ENCODE measurements at places on chromosomes 4 and X.

GRCh38 chr4:138669479-138670315 is 345.9 kb upstream of the NOCT start:
- no peak for DNase-seq

- no peak for DNase-seq
Measured at GRCh38 chrX:137031517-137032340, 2.1 kb downstream of the GPR101 start.

DNA sequence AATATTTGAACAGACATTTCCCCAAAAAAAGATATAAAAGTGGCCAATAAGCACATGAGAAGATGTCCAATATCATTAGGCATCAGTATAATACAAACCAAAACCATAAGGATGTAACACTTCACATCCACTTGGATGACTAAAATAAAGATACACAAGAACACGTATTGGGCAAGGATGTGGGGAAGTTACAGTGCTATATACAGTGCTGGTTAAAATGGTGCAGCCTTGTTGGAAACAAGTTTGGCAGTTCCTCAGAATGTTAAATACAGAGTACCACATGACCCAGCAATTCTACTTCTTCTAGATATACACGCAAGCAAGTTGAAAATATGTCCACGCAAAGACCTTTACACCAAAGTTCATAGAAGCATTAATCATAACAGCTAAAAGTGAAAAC is 58.9 kb downstream of the HAUS3 start:
- no peak for DNase-seq

GRCh38 chrX:135477576-135477975 is 42.9 kb upstream of the INTS6L start:
- DNase-seq, result no peak

- no peak for DNase-seq
Measured at GRCh38 chr4:18445110-18445509, 423.6 kb upstream of the LCORL start.

DNA sequence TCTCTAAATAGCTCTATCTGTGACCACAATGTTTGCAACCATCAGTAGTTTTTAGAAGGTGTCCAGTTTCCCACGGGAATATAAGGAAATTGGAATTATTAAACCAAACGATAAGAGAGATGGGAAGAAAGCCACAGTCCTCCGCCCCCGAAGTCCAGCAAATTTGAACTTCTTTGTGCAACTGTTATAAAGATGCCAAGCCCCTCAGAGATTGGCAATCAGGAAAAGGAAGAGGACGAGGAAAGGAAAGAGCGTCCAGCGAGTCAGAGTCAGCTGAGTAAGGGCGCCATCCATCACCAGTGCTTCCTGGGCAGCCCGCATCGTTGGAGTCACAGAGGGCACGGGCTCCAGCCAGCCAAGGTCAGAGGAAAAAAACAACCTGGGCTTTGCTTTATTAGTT is 35.7 kb downstream of the LDB2 start:
- no peak for DNase-seq

- DNase-seq, result no peak
Measured at GRCh38 chrX:49072712-49073095, 1.1 kb downstream of the PRAF2 start.

GRCh38 chr4:10326075-10326474 is 131.2 kb downstream of the ZNF518B start:
- DNase-seq, result no peak

DNA sequence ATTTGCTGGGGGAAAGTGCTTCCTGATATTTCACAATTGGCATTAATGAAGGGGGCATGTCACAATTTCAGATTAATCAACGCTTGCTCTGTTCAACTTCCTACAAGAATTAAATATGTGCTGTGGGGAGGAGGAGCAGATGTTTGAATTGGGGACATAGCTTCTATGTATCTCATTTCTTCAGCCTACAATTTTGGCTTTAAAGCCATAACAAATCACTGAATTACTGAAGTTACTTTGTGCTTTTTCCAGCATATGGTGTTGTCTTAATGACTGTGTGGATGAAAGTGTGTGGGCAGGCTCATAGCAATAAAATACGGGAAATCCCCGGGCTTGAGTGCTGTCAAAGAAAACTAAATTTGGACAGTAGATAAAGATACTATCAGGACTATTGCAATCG is 813 bp downstream of the TLR7 start:
- no peak for DNase-seq

- DNase-seq, result no peak
Measured at GRCh38 chr4:181427076-181427475, 816.1 kb upstream of the TENM3 start.

- DNase-seq, result no peak
Measured at GRCh38 chr4:15395311-15395710, 32.5 kb upstream of the C1QTNF7 start.

- DNase-seq, result no peak
Measured at GRCh38 chr4:82728301-82728700, 70.3 kb downstream of the SCD5 start.

- no peak for DNase-seq
Measured at GRCh38 chr4:81572402-81572801, 100.7 kb upstream of the RASGEF1B start.

- DNase-seq, result no peak
Measured at GRCh38 chrX:121150217-121150616, 102.8 kb downstream of the GLUD2 start.

DNA sequence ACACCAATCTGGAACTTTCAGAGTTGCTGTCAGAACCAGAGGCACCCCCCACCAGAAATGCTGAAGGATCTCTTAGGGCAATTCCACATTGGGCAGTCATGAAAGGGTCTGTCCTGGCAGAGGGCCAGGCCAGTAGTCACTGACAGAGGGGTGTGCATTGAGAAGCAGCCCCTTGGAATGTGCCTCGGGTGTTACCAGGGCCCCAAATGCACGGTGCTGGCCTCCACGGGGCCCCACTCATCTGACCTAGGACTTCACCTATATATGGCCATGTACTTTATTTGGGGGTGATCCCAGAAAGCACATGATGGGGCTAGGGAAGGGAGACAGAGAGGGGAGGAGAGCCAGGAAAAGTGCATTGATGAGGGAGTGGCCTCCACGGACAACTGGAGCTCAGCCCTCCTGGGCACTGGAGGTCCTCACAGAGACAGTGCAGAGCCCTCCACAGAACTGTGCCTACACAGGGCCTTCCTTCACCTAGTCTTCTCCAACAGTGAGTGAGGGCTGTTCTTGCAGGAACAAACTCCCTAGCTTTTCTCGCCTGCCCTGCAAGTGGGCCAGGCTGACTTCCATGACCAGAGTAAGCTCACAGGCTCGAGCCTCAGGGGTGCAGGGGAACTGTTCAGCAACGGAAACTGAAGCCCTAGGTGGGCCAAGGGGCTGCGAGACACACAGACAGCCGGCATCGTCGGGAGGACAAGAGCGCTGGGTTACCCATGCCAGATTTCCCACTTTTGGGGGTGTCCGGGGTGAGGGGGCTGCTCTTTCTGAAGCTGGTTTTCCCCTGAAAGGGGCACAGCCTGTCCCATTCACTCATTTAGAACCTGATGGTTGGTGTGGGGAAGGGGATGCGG is 136.2 kb downstream of the HMX1 start:
- DNase-seq, result no peak

DNA sequence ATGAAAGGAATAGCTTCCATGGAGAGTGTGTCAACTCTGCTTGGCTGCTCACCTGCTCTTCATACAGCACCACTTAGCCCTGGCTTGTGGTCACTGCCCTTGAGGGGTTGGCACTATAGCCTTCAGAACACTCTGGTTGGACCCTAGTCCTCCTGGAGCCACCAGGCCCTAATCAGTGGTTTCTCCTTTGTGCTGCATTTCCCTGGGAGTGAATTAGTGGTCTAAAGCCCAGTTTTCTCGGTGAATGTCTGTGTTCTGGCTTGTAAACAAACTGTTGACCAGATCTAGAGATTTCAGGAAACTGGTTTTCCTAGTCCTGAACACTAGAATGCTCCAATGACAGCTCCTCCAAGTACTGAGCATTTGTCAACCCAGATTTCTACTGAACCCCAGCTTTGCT is 28.6 kb upstream of the TMEM154 start:
- no peak for DNase-seq

- DNase-seq, result no peak
Measured at GRCh38 chr4:10186228-10187214, 69.9 kb upstream of the WDR1 start.

- DNase-seq, result no peak
Measured at GRCh38 chr4:154781126-154781982, at the start of gene RBM46. Gene RBM46, plus strand, starts transcription at chr4:154781272. Its CDS starts 15,481 bp downstream, at chr4:154796753.

- DNase-seq, result no peak
Measured at GRCh38 chr4:67892253-67892652, 8.5 kb upstream of the TMPRSS11D start.

DNA sequence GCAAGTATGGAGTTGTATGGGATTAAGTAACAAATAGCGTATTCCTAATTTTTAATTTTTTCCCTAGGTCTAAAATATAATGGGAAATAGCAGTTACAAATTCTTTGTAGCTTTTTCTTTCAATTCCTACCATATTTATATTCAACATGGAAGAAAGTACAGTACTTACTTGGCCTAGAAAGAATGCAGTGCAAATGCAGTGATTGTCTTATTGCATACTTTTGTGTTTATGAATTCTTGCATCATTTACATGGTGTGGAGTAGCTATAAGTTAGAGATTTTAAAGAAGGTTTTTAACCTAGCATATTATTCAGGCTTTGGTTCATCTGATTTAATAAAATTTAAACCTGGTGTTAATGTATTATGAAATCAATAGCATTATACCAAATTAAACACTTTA is 263.3 kb downstream of the BMPR1B start:
- DNase-seq, result no peak

DNA sequence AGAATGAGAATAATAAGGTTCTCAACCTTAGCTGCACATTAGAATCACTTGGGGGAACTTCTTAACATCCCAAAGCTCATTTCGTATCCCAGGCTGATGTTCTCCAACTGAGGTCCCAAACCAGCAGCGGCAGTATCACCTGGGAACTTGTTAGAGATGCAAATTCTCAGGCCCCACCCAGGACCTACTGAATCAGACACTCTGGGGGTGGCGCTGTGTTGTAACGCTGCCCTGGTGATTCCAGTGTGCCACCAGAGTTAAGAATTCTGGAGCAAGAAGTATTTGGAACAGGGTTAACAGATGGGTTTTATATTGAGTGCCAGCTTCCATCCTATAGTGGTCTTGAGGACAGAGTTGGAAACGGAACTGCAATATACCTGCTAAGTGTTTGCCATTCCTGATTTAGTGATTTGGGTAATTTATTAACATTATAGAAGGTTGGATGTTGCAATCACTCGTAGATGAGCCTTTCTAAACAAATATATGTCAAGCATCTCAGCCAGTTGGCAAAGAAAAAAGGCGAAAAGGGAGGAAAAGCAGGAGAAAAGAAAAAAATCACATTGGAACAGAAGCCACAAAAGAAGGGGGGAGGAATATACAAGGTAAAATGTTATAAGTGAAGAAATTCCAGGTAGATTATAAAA is 141.0 kb downstream of the ARX start:
- DNase-seq, result no peak

DNA sequence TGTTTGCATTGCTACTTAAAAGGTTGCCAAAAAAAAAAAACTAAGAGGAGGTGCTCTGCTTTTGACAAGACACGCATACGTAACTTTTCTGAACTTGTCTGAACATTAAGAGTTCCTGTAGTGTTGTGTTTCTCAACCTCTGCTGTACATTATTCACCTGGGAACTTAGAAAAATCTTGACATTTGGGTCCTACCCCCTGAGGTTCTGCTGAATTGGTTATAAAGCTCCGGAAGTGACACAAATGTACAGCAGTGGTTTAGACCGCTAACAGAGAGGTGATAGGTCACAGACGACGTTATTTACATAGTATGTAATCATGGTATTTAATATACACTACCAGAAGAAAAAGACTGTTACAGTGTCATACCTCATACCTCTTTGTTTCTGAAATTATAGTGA is 61.1 kb downstream of the CPEB2 start:
- DNase-seq, result no peak

DNA sequence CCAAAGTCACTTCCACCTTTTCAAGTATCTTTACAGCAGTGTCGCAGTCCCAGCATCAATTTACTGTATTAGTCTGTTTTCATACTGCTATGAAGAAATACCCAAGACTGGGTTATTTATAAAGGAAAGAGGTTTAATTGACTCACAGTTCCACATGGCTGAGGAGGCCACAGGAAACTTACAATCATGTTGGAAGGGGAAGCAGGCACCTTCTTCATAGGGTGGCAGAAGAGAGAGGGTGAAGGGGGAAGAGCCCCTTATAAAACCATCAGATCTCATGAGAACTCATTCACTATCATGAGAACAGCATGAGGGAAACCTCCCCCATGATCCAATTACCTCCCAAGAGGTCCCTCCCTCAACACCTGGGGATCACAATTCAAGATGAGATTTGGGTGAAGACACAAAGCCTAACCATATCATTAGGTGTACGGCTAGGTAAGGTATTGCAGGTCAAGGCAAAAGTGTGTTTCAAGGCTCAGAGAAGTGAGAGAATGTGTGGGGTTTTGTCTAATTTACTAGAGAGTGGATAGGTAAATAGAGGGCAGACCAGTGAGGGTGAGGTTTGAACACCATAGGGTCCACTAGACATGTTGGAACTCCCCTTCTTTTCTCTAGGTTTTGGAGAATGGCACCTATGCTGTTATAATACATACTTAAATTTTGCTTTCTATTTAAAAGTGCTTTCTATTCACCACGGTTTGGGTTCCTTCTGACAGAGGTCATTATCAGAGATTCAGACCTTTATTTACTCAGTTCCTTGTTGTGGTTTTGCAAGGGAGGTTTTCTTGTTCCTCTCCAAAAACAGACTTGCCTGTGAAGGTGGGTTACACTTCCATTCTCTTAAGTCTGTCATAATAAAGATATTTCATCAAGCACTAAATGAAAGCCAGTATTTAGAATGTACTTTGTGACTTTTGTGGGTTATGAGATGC is 186.6 kb downstream of the CPEB2 start:
- DNase-seq, result no peak

GRCh38 chr4:121278811-121279368 is 101.9 kb downstream of the QRFPR start:
- no peak for DNase-seq

- no peak for DNase-seq
Measured at GRCh38 chr4:69910016-69910782, 20.7 kb upstream of the CSN1S1 start.

DNA sequence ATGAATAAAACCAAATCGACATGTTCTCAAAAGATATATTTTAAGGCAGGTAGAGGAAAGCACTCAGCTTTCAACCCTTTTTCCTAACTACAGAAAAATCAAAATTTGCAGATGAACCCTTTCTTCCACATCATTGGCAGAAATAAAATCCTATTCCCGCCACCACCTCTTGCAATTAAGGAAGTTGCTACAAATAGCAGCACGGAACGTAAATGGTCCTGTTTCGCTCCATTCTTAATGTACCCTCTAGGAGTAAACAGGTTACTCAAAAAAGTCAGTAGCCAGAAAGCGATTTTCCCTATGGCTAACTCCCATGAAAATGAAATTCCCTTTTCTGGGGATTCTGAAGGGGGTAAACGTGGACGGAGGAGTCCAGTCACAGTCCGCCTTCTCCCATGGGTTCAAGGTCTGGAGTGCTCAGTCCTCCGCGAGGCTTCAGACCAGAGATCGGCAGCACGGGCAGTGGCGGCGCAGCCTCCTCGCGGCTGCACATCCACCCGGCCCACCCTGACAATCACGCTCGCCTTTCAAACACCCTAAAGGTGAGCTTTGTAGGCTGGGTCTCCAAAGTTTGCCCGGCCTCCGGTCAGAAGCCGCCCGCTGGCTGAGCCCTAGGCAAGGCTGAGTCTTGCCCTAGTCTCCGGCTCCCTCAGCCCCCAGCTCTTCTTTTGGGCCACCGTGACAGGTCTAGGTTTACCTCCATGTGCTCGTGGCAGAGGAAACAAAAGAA is 1.8 kb downstream of the ATP11C start:
- no peak for DNase-seq

- DNase-seq, result no peak
Measured at GRCh38 chr4:147765121-147765529, 33.2 kb downstream of the ARHGAP10 start.

GRCh38 chr4:144851948-144852347 is 206.0 kb downstream of the HHIP start:
- DNase-seq, result no peak

Measured in stimulated activated CD8-positive, alpha-beta memory T cell treated with anti-CD3 and anti-CD28 coated beads, Interleukin-7, amount 100 ng/mL, for 1 hour (primary cell).